Endodermal cell (in vitro differentiated cells): ENCODE measurements at places on chromosomes 3 and 15.

- DNase-seq, result no peak
These were observed 37.2 kb downstream of the EEFSEC start for GRCh38 chr3:128190501-128190900.

GRCh38 chr3:1907911-1908310 is 190.8 kb upstream of the CNTN4 start:
- DNase-seq, result no peak

- DNase-seq, result no peak
These were observed 90.0 kb upstream of the SPATA12 start for GRCh38 chr3:56970461-56970879.

DNA sequence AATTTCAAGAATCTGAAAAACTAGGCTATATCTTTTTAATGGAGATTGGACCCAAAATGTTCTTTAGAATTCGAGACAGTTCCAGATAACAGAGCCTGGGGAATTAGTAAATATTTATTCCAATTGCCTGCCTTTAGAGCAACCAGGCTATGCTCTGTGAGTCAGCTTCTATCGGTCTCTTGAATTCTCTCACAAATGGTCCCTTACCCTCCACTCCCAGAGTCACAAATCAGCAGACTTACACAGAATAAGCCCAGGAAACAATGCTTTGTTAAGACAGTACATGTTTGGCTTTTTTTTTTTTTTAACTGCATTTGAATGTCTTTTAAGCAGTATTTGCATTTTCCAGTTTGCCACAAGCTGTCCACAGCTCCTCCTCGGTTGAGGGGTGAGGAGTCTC is 460.7 kb upstream of the CBLB start:
- no peak for DNase-seq

- no peak for DNase-seq
These were observed 27.0 kb upstream of the CAPN3 start for GRCh38 chr15:42332331-42332730.

GRCh38 chr15:84778194-84778593 is 29.8 kb downstream of the ZNF592 start:
- peak; percentile 79 for DNase-seq

DNA sequence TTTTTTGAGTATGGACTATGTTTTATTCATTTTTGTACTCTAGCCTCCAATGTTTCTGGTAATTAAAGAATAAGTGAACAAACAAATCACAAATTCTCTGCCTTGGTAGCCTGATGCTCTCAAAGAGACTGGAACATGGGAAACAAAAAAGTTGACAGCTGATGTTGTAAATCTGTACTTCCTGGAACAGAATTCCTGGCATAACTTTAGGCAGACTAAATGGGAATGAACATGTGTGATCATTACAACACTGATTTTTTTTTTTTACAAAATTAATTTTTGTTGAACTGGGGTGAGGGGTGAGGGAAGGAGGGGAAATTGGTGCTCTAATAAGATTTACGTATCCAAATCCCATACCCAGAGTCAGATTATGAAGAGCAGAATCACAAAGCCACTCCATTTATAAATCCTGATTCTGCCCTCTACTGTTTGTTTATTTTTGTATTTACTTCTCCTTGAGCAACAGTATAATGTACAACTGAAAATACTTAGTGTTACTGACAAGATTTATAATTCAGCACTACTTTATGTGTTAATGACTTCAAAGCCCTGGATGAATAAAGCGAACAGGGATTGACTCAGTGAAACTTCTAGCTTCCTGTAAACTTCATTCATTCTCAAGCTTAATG is 165.0 kb downstream of the FRMD5 start:
- DNase-seq, result no peak
